ENCODE measurements at places on chromosomes 3 and 15.

DNA sequence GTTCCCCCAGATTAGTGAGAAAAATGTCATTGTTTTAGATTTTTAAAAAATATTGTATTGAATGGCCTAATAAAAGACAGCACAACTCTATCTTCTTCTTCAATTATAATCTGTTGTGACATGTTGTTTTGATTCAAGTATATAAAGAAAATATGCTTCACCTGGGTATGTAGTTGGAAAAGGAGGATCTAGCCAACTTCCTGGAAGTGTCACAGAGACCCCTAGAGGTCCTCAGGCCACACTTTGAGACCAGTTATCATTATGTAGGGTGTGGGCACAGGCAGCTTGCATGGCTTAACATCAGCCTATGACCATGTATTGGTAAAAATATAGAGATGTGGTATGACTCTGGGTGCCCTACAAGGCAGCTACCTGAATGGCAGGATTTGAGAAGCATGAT is 14.7 kb upstream of the RYR3 start:
- no peak for DNase-seq

- no peak for DNase-seq
These were observed 44.4 kb downstream of the AQP9 start for GRCh38 chr15:58182460-58183163.

DNA sequence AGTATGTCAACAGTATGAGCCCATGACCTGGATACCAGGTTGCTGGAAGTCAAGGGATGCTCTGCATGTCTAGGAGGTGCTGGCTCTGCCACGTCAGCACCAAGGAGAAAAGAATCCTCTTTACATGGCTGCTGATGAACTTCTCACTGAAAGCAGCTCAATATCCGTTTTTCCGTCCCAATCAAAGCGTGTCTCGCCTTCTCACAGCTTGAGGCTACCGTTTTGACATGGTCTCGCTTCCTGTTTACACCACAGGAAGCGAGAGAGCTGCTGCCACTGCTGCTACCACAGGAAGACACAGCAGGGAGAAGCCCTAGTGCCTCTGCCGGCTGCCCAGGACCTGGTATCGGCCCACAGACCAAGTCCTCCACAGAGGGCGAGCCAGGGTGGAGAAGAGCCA is 27.3 kb downstream of the STARD5 start:
- peak; percentile 62 for DNase-seq

GRCh38 chr3:51706788-51707731 is at the start of gene GRM2:
TSS of gene GRM2 (plus strand) at chr3:51707068. CDS start at chr3:51708984, 1,916 bp downstream.
- no peak for DNase-seq

DNA sequence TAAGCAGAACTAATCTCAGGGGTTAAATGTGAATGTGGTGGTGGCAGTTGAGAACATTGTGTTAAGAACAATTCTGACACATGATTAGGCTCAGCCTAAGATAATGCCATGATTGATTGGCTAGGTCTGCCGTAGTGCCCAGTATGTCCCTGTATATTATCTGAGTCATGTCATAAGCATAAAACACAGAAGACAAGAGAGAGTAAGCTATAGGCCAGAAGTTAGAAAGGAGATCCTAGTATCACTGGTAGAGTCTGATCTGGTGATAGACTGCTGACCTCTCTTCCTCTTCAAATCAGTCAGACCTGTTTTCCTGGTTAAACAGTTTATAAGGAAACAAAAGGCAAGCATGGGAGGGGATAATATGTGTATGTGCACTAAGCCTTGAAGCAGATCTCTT is 30.1 kb upstream of the ATP8B4 start:
- no peak for DNase-seq

- DNase-seq: no peak
These were observed 13.5 kb downstream of the HDDC3 start for GRCh38 chr15:90918835-90919234.

- no peak for DNase-seq
These were observed 620.7 kb upstream of the ZNF385D start for GRCh38 chr3:22371607-22372291.

GRCh38 chr3:171565481-171566058 is 105.4 kb upstream of the TNIK start:
- DNase-seq: no peak

- DNase-seq: no peak
These were observed 688.7 kb downstream of the TUSC7 start for GRCh38 chr3:117398141-117398899.

GRCh38 chr3:46935168-46935858 is 41.2 kb downstream of the CCDC12 start:
- no peak for DNase-seq

- DNase-seq: no peak
These were observed 196.1 kb downstream of the CNTN6 start for GRCh38 chr3:1288805-1289494.

- no peak for DNase-seq
These were observed 20.1 kb downstream of the TGM4 start for GRCh38 chr3:44894485-44894884.

DNA sequence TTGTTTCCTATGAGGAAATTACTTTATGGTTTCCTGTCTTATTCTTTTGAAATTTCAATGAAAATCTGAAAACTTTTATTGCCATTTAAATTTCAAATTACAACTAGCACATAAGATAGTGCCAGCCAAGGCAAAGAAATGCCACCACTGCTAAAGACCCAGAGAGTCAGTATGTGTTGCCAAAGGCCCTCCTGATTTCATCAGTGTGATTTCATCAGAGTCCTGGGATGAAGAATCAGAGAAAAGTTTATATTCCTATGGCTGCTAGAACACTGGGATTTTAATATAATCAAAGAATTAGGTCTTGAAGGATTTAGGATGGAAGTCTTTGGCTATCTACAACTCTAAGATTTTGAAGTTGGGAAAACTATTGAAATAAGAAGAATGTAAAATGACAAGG is 434.2 kb upstream of the CCDC54 start:
- no peak for DNase-seq

GRCh38 chr3:25962255-25962654 is 172.4 kb downstream of the OXSM start:
- no peak for DNase-seq

DNA sequence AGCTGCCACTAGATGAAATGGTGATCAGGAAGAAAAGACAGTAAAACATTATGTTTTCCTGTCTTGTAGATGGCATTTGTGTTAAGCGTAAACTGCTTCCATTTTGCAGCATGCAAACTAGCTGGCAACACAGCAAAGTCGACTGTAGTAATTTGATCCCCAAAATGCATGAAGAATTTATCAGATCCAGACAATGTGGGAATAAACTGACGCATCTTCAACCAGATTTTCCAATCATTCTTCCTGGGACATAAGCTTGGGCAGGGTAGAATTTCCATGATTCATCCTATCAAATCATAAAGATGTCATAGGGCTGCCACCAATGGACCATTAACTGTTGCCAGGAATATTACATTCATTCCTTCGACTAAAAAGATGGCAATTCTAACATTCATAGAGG is 260.3 kb downstream of the ERC2 start:
- no peak for DNase-seq

GRCh38 chr3:62149962-62150361 is 223.4 kb downstream of the FEZF2 start:
- no peak for DNase-seq

DNA sequence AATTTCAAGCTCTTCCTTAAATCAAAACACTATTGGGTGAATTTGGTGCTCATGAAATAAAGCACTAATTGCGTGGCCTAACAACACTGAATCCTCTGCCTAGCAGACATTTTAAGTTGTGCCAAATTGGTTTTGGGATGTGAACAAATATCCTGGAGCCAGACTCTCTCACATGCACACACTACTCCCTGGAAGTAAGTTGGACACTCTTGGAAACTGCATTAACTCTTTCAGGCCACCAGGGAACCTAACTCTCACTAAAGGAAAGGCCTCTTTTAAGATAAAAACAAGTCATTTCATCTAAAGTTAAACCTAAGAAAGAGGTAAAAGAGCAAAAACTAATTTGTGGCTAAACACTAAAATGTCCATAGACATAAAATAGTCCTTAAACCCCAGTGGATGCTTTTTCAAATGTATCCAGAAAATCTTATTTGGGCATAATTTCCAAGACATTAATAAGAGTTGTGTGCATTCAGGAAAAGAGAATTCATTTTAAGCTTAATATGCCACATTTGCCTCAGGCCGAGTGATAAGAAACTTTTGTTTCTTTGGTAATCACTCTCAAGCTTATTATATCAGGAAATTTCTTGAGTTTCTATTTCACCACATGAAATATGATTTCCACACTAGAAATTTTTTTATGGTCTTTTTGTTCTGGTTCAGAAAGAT is 61.8 kb downstream of the ZBTB20 start:
- no peak for DNase-seq

DNA sequence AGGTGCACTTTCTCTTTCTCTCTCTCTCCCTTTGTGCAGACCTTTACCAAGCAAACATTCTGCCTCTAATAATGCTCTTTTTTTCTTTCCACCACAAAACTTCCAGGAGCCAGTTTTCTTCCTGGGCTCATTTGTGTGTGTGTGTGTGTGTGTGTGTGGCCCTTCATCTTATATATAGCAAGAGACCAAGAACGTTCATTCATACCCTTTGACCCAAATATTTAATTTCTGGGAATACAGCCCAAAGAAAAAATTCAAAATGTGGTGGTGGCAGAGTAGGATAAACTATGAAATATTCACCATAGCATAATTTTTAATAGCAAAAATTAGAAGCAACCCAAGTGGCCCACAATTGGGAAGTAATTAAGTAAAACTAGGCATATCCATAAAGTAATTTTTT is 398.9 kb downstream of the IGSF11 start:
- no peak for DNase-seq

- DNase-seq: no peak
These were observed 232.5 kb upstream of the TBL1XR1 start for GRCh38 chr3:177429771-177430170.

- DNase-seq: no peak
These were observed 88.3 kb upstream of the ADAMTSL3 start for GRCh38 chr15:83565553-83566159.

- DNase-seq: no peak
These were observed 30.3 kb upstream of the SETD2 start for GRCh38 chr3:47193871-47194859.

DNA sequence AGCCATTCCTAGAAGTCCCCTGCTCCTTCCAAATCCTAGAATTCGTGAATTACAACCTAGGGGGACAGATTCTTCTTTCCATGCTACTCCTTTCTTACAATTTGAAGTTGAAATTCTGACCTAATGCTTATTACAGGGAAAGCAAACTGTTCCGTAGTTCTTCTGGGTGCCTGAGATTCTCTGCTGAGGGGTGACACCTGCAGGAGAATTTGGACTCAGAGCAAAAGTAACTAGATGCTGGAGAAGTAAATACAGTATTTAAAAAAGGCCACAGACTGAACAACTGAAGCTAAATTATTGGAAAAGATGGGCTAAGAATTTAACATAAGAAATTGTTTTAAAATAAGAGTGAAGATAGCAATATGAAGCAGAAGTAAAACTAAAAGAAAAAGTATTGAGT is 37.9 kb downstream of the ACAD9 start:
- no peak for DNase-seq

- no peak for DNase-seq
These were observed 515.3 kb downstream of the EPHB1 start for GRCh38 chr3:135310317-135310716.

- DNase-seq: no peak
These were observed 1.1 kb downstream of the GORASP1 start for GRCh38 chr3:39106281-39106811.

DNA sequence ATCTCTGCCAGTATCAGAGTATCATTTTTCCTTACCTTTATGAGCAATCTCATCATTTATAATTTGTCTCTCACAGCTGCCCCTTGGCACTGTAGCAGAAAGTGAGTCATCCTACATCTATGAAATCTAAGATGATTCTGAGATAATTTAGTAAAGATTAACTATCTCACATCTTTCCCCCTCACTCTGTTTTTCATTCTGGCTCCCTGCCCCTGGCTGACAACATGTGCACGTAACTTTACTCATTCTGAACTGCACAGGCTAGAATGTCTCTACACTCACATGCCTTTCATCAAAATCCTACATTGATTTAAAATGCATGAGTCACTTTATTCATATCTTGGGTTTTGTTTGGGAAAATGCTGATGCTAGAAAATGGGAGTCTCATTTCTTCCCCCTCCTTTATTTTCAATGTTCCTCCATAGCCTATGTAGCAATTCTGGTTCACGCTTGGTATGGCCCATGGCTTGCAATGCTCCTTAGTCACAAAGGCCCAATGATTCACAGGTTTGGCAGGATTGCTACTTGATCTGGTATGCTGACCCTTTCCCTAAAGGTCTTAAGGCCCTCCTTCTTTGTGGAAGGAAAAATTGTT is 838.5 kb downstream of the TUSC7 start:
- no peak for DNase-seq

DNA sequence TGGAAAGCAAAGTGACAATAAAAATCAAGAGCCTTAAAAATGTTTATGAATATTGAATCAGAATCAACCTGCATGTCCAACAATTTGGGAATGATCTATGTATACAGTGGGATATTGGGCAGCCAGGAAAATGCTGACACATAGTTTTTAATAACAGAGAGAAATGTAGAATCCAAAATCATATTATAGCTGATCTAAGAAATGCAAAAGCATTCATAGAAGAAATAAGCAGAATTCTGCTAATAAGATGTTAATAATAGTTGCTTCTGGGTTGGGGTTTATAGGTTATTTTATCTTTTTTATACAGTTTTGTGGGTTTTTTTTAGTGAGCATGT is 15.1 kb downstream of the KIF9 start:
- DNase-seq: no peak

- DNase-seq: no peak
These were observed 109.8 kb upstream of the TSPAN3 start for GRCh38 chr15:77180757-77181156.

DNA sequence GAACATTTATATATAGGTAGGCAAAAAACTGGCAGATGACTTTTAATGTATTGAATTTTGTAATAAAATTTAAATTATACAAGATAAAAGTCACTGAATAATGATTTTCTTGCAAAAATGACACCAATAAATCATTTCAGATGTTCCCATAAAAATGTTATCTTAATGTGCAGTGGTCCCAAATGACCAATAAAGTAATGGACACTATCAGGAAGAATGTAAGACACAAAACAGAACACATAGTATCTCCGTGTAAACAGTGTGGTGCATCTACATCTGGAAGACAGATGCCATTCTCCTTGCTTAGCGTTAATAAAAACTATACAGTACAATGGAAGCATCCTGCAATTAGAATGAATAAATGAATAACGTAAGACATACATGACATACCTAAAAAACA is 41.5 kb downstream of the FGF7 start:
- DNase-seq: no peak

- DNase-seq: peak; percentile 68
These were observed 75.6 kb upstream of the LMOD3 start for GRCh38 chr3:69197922-69198530.
